ENCODE measurements at places on chromosomes 5 and 9.

GRCh38 chr5:126477294-126478117, 54.3 kb downstream of the GRAMD2B start:
- DNase-seq: no peak

GRCh38 chr9:107685901-107686300, 196.3 kb upstream of the KLF4 start:
- no peak for DNase-seq

DNA sequence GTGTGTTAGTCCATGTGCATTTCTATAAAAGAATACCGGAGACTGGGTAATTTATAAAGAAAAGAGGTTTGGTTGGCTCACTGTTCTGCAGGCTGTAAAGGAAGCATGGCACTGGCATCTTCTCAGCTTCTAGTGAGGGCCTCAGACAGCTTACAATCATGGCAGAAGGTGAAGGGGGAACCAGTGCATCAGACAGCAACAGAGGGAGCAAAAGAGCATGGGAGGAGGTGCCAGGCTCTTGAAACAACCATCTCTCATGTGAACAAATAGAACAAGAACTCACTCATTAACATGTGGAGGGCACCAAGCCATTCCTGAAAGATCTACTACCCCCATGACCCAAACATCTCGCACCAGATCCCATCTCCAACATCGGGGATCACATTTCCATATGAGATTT, 89.2 kb upstream of the IL33 start:
- no peak for DNase-seq

DNA sequence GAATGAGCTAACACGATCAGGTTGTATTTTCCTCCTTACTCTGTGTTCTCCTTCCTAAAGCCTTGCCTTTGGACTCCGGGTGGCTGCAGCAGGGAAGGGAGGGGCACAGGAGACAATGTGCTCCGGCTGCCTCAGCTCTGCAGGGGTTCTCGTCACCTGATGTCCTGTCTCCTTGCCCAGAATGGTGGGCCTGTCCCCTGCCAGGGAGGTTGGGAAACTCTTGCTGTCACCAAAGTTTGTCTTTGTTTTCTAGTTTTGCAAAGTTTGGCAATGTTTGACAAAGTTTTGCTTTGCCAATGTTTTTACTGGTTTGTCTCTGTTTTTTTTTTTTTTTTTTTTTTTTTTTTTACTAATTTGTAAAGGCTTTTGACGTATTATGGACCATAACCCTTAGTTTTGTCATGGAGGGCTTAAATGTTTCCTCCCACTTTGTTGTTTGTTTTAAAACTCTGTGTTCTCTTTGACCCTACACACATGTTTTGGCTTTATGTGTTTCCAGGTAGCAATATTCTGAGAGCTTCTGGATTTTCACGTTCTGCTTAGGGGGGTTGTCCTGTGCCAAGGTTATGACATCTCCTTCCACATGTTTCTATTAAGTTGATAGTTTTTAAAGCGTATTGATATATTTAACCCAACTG, 49.3 kb downstream of the GADD45G start:
- DNase-seq: no peak

- no peak for DNase-seq
These were observed 41.6 kb upstream of the SPATA31D4 start for GRCh38 chr9:81886665-81887064.

DNA sequence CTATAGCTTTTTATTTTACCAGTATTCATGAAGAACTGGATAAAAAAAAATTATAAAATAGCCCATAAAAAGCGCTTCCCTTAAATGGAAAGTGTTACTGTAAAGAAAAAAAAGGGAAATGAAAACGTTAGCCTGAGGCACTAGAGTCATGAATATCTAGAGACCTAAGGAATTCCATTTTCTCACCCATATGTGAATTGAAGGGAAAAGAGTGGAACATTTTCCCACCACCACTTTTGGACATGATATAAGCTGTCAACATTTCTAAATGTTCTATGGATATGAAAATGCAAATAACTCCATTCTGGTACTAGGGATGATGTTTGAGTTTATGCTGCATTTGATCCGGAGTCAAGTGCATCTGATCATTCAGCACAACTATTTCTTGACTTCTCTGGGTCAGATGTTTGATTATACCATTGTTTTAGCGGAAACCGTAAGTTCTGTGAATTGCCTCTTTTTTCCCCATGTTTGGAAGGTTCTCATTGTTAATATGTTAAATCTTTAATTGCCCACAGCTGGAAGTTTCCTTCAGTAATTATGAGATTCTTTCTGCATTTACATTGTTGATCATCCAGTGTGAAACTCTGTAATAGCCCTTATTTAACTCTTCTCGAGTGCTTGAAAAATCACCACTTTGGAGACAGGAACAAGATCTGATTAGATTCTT, 467.4 kb upstream of the SEMA6A start:
- no peak for DNase-seq

GRCh38 chr9:15178631-15179030, 128.4 kb downstream of the TTC39B start:
- no peak for DNase-seq

GRCh38 chr5:137567226-137567625, 68.1 kb upstream of the SPOCK1 start:
- DNase-seq: no peak

DNA sequence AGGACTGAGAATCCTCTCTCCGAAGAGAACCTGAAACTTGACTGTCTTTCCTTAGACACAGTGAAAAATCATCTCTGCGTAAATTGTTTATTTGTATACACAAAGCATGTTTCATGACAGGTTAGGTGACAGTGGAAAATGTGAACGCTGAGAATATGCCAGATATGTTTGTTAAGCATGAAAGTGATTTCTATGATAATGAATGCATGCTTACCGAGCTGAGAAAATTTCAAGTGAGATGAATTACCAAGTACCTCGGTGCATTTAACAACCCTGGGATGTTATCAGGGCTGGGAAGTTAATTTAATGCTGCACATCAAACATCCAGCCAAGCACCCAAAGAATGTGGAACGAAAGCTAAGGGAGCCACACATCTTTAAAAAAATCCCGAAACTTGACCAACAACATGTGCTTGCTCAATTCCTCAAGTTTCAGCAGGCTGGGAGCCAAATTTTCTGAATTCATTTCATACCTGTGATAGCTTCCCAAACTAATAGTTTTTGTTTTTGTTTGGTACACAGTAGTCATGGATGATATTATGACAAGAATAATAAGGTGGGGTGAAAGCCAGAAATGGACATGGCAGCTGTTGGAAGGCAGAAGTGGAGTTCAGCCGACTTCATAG, 336.9 kb downstream of the ARHGEF28 start:
- no peak for DNase-seq

- DNase-seq: no peak
These were observed 299.7 kb downstream of the IZUMO3 start for GRCh38 chr9:24245988-24246387.

DNA sequence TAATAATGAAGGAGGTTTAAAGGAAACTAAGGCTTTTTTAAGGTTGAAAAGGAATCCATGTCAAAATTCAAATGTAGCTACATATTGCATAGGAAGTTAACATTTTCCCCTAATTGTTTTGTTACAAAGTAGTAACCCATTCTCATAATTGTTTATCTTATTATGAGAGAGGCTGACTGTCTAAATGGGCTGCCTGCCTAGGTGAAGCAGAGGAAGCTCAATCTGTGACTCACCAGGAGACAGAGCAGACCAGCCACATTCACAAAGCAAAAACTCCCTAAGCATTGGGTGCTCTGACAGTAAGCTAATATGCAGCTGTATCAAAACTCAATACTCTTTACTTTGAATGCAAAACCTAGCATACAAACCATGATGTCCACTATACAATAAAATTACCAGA, 208.5 kb downstream of the ROR2 start:
- no peak for DNase-seq

DNA sequence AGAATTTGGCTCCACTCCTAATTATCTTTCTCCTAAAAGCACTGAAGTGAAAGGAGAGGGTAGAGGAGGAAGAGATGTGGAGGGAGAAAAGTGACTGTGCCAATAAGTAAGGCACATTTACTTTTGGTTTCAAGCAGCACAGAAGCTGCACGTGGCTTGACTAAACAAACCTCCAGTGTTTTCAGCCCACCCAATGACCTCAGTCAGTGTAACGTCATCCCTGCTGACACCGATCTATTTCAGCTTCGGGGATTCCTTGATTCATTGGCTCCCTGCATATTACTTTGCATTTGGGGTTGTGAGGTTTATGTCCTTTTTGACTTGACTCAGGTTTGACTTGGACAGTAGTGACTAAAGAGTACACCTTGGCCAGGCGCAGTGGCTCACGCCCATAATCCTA, 35.6 kb upstream of the NIM1K start:
- no peak for DNase-seq

DNA sequence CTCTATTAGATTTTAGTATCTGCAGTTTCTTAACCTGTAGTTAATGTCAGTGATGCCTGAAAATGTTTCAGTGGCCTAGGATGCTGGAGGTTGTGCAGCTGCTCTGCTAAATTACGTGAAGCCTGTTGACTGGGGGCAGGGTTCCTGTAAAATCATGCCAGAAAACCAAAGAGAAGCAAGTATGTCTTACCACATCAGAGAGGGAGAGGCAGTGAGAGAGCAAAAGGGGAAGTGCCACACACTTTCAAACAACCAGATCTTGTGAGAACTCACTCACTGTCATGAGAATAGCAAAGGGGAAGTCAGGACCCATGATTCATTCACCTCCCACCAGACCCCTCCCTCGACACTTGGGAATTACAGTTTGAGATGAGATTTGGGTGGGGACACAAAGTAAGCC, 83.9 kb upstream of the CYLC2 start:
- no peak for DNase-seq

DNA sequence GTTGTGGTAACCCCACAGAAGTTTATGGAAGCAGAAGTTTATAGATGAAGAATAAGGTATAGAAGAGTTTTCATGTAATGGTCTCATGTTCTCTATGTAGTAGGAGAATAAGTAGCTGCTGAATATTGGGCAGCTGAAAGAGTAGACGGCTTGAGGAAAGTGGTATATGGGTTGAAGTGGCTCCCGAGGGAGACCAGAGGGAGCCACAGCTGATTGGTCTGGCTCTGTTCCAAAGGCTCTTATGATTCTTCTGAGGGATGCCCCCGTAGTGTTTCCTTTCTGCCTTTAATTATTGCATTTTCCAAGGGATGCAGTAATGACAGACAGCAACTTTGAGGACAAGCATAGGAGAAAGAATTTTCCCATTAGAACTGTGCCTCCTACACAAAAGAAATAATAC, 30.1 kb upstream of the TENT2 start:
- DNase-seq: no peak

DNA sequence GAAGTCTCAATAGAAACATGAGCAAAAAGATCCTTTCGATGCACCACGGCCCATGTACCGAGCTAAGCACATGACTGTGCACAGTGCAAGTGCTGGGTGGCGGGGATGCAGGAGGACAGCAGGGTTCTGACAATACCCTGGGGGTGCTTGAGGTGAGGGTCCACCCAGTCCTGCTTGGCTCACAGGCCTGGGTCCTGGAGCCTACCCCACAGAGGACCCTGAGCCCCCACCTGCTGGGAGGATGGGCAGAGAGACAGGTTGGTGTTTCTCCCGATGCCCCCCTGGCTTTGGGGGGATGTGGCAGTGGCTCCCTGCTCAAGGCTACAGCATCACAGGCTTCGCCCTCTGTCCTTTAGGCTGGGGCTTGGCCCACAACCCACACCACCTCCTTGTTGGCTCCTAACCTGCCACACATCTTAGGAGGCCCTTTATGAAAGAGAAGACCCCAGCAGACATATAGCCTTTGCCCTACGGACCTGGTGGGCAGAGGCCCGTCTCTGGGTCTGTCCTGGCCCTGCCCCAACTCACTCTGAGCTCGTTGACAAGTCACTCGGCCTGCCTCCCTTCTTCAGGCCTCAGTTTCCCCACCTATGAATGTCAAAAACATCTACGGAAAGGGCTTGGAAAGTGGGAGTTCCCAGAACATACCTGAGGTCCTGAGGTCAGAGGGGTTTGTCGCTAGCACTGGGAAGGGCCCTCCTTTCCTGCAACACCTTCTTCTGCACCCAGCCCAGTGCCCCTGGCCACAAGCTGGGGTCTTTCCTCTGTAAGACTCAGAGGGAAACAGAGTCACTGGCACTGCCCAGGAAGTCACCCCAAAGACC, 50.3 kb downstream of the BARX1 start:
- no peak for DNase-seq

GRCh38 chr5:152237531-152237930, 167.5 kb downstream of the NMUR2 start:
- DNase-seq: no peak

GRCh38 chr5:14410068-14410393, 171.6 kb upstream of the OTULINL start:
- no peak for DNase-seq

DNA sequence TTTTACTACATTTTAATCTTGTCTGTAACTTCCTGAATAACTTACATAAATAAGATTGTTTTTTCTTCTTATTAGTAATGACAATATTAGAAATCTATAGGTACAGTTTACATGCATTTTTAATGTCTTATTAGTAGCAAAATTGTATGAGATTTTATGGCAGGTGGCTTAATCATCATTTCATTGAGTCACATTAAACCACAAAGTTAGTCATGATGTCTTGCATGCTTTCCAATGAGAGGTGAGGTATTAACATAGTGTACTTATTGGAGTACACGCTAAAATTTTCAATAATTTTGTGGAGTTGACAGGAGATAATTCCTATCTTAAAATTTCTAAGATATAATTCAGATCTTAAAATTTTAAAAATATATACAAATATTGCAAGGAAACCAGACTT, 989.6 kb upstream of the ARRDC3 start:
- DNase-seq: no peak

DNA sequence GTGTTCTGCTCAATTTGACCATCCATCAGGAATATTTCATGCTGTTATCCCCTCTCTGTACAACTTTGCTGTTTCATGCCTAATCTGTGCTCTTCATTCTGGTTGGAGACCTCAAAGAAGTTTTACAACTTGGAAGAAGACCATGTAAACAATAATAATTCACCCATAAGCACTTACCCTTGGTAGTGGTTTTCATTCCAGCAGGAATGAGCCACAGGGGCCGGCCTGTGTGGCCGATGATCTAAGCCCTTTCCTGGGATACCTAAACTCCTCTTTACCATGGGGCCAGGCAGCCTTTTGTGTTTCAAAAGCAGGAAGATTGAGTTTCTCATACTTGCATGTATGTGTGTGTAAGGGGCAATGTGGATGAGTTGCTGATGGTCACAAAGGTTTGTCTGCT, 165.0 kb downstream of the FGF1 start:
- no peak for DNase-seq

DNA sequence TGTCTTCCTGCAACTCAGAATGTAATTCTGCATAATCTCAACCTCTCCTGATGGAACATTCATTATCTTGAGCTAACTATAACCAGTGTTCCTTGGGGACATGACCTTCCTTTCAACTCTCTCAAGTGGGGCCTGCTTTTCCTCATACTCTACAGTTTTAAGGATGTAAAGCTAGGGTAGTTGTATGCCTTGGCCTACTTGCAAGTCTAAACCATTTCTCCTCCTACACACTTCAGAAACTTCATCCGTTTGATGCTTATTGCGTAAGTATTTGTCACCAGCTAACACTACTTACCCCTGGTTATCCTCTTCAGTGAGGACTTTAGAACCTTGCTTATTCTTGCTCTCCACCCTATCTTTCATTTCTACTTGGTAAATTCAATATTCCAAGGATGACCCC, 548.9 kb downstream of the HINT1 start:
- no peak for DNase-seq

GRCh38 chr9:76153902-76154629, 240.2 kb downstream of the RFK start:
- no peak for DNase-seq
